ENCODE measurements at places on chromosomes 7 and 10.

GRCh38 chr10:22372917-22373316, 27.6 kb downstream of the SPAG6 start:
- no peak for DNase-seq

- no peak for DNase-seq
These were observed 438.6 kb downstream of the TNS3 start for GRCh38 chr7:47143339-47143738.

- DNase-seq = no peak
These were observed 31.3 kb upstream of the MDFIC start for GRCh38 chr7:114890561-114890960.

DNA sequence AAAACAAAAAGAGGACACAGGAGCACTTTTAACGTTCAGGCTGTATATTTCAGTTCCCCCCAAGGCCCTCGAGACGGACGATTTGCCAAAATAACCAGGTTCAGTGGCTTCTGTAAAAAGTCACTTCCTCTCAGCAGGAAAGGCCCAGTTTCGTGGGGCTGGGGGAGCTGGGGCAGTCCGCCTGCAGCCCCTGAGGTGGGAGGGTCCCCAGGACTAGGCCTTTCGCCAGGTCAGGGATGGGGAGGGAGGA, 28.8 kb downstream of the WDR86 start:
- no peak for DNase-seq

DNA sequence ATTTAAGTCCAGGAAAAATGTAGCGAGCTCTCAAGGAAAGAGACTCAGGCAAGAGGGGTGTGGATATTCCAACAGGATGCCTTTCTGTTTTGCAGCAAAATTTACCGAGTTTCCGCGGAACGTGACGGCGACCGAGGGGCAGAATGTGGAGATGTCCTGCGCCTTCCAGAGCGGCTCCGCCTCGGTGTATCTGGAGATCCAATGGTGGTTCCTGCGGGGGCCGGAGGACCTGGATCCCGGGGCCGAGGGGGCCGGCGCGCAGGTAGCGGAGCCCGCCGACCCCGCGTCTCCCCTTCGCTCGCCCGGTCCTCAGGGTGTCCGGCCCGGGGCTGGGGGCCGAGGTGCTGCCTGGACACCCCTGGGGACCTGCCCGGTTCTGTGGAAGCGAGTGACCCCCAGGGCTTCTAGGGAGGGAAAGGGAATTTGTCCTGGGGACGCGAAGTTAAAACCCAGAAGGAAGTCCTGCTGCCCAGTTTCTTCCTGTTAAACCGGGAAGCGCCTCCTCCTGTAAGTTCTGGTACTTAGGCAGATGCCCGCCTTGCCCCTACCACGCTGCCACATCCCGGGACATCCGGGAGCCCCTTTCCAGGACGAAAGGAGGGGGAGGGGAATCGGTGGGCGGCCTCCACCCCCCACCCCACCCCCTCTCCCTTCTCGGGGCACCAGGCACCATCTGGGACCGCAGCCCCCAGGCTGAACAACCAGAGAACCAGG, 2.5 kb downstream of the VSTM2A start:
- no peak for DNase-seq

GRCh38 chr7:72335561-72336381, 76.4 kb downstream of the CALN1 start:
- DNase-seq = no peak

DNA sequence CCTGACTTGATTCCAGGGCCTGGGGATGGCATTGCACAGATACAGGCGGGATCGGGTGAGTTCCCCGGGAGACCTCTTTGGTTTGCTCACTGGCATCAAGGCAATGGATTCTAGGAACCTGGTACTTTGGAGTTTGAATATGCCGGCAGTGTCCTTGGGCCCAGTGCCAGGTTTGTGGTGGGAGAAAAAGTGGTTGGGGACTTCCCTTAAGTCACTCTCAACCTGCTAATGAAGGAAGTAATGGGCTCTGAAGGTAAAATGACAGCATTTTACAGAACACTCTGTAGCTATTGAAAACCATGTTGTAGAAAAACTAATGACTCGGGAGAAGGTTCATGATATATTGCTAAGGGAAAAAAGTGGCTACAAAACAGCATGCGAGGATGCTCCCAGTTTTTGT, 129.9 kb downstream of the CFAP58 start:
- DNase-seq = no peak

GRCh38 chr7:17134786-17135185, 163.7 kb upstream of the AHR start:
- no peak for DNase-seq

GRCh38 chr10:58755677-58756076, 243.0 kb downstream of the BICC1 start:
- no peak for DNase-seq

DNA sequence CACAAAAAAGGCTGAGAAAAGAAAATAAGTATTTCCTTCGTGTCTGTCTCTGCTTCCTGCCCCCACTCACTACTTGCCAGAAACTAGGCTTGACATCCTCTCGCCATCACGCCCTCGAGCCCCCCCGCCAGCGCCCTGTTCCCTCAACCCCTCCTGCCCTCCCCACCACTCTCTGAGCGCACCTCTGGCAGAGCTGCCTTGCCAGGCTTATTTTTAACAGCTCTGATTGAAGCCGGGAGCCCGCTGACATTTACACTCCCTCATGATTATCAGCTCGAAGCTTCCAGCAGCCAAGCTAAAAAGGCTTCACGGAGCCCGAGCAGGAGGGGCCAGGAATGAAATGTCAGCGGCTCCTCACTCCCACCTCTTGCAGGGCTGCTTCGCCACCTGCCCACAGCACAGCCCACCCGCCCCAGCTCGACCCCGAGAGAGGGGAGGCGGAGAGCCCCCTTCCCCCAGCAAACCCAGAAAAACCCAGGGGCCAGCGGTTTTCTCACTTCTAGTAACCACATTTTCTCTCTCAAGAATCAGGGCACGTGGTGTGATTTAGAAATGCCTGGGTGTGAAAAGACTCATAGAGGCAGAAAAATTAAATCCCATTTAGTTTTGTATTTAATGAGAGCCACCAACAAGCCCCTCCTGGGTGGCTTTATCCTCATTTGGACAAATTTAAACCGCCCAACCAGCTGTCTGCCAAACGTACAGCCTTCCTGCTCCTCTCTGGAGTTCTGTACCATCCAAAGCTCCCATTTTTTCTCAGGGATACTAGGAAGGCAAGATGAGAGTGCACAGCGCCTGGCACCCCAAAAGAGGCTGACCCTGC, 89.3 kb downstream of the SLIT1 start:
- no peak for DNase-seq

DNA sequence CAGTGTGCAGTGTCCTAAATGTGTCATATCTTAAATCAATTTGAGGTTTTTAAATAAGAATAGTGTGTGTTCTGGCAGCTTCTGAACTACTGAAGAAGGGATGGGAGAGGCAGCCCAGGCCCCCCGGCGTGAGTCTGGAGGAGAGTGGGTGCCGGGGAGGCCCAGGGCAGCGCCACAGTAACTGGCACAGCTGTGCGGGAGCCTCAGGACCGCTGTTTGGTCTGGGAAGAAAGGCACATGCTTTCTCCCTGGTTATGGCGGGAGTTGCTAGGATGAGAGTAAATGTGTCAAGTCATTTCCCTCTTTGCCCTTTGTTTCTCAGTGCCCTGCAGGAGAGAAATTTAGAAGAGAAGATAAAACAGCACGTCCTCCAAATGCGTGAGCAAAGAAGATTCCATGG, 31.9 kb upstream of the PWWP2B start:
- DNase-seq = no peak

DNA sequence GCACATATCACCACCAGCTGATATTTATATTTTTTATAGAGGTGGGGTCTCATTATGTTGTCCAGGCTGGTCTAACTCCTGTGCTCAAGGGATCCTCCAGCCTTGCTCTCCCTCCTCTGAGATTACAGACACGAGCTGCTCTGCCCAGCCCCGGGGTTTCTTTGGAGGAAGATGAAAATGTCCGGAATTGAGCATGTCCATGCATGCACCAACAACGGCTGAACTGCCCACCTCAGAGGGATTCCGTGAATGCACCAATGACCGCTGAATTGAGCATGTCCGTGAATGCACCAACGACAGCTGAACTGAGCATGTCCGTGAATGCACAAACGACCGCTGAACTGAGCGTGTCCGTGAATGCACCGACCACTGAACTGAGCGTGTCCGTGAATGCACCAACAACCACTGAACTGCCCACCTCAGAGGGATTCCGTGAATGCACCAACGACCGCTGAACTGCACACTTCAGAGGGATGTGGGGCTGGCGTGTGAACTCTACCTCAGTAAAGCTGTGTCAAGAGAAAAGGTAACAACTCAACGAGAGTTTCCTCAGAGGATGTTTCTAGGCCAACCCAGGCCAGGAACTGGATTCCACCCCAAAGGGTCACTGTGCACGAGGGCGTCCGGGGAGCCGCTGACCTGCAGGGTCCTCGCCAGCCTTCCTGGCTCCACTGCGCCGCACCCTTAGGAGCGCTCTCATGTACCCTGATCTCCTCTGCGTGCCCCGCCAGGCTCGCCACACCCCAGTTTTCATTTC, 34.9 kb upstream of the INPP5A start:
- no peak for DNase-seq

- DNase-seq = no peak
These were observed 177.6 kb upstream of the SEMA3A start for GRCh38 chr7:84372155-84372621.

- no peak for DNase-seq
These were observed 130.0 kb downstream of the ICA1 start for GRCh38 chr7:8131694-8132605.

- DNase-seq = no peak
These were observed 17.4 kb upstream of the ZNF716 start for GRCh38 chr7:57432583-57432982.

- DNase-seq = no peak
These were observed 12.9 kb downstream of the UNCX start for GRCh38 chr7:1245524-1246050.

DNA sequence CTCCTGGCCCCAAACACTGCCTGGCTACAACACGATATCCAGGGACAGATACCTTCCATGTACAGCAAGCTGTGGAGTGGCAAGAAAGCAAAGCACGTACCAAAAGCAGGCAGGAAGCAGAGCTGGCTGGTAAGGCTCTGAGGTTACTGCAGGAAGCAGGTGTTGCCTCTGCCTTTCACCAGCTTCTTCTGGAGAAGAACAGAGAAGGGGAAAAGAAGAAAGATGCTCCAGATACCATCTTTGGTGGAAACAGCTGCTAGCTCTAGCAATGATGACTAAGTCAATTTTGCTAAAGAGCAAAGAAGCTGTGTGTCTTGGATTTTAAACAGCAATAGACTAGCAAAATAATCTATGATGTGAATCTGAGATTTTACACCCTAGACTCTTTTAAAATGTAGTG, 34.9 kb upstream of the PRSS1 start:
- no peak for DNase-seq

GRCh38 chr7:37832194-37832593, 16.2 kb upstream of the NME8 start:
- DNase-seq = peak; percentile 77

- DNase-seq = no peak
These were observed 104.0 kb downstream of the TPK1 start for GRCh38 chr7:144731661-144732351.

DNA sequence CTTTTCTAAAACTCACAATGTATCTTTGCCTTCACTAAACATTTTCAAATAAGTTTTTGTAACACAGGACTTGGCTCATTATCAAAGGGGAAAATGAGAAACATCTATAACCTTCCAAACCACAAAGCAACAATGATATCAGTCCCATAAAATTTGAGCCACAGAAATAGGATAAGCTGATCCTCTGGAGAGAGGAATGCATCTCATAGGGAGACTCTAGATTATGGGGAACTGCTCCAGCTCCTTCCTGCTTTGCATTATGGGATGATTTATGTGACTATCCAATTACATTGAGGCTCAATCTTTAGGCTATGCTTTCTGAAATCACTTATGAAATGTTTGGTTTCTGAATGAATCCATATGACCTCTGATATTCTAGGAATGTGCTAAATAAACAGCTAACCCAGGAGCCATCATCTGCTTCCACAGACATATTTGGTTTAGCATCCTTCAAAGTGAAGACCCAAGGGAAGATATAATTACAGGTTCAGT, 70.4 kb downstream of the CUBN start:
- no peak for DNase-seq

DNA sequence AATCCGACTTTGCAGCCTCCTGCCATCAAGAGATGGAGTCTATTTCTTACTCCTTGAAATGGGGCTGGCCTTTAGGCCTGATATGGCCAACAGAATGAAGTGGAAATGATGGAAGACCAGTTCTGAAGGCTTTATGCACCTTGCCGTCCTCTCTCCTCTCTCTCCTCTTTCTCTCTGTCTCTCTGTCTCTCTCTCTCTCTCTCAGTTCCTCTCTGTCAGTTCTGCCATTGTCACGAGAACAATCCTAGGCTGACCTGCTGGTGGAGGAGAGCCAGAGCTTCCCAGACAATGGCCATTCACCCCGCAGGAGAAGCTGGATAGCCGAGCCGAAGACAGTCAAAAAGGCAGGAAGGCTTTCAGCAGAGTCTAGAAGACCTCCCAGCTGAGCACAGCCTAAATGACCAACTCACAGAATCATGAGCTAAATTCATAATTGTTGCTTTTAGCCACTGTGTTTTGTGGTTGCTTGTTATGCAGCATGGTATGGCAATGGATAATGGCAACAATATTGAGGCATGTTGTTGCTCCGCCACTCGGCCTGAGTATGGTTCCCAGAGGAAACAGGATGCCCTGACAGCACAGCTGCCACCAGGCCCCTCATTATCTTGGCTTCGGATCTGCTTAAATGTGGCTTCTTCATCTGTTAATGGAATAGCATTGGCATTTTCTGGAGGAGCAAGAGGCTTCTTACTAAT, 35.5 kb downstream of the FRMPD2 start:
- DNase-seq = no peak

GRCh38 chr7:33888166-33888565, 17.2 kb upstream of the BMPER start:
- DNase-seq = no peak

GRCh38 chr7:111954056-111954455, 252.1 kb downstream of the DOCK4 start:
- no peak for DNase-seq

- DNase-seq = peak; percentile 34
These were observed 150.8 kb upstream of the NPS start for GRCh38 chr10:127398140-127398970.

GRCh38 chr7:84975586-84976185, 211.2 kb downstream of the SEMA3D start:
- no peak for DNase-seq

GRCh38 chr7:95335093-95335492, 10.8 kb upstream of the PON1 start:
- DNase-seq = no peak

- no peak for DNase-seq
These were observed 278.3 kb downstream of the ARL4A start for GRCh38 chr7:12965767-12966166.

DNA sequence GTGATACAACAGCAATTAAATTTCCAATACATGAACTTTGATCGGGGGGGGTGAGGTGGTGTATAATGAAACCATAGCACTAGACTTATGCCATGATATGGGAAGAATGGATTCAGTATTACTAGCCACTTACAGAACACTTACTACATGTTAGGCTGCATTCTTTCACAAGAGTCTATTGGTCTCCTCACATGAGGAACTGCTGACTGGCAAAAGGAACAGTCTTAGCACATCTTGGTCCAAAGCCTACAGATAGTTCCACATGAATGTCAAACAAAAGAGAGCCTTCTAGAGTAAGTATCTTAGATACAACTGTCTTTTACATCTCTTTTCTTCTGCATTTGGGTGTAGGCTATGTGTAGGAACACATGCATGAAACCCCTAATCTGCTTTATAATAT, 115.9 kb upstream of the DNAJB12 start:
- no peak for DNase-seq

- DNase-seq = no peak
These were observed 1.2 kb upstream of the COL1A2 start for GRCh38 chr7:94393246-94394108.
